Uterus (tissue), 4 donors: ENCODE measurements at places on chromosomes 5 and 9. TPM values are rescaled to one million over a fixed set of nuclear protein-coding genes. Genes with fewer than 3 reads are reported as not detected.

DNA sequence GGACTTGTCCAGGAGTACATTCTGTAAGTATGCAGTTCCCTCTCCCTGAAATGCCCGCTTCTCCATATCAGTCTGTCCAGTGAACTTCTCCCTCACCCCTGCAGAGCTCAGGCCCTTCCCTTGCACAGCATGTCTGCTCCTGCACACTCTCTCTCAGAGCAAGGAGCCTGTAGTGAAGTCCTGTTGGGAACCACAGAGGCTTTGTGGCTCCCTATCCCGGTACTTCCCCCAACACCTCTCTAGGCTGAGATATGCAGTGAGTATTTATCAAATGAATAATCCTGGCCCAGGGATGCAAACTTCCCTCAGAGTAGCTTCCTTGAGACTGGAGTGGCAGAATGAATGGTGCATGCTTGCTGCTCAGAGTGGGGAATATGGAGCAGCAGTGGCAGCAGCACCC lies 48.8 kb downstream of the POC5 start:
- DNase-seq: no peak

DNA sequence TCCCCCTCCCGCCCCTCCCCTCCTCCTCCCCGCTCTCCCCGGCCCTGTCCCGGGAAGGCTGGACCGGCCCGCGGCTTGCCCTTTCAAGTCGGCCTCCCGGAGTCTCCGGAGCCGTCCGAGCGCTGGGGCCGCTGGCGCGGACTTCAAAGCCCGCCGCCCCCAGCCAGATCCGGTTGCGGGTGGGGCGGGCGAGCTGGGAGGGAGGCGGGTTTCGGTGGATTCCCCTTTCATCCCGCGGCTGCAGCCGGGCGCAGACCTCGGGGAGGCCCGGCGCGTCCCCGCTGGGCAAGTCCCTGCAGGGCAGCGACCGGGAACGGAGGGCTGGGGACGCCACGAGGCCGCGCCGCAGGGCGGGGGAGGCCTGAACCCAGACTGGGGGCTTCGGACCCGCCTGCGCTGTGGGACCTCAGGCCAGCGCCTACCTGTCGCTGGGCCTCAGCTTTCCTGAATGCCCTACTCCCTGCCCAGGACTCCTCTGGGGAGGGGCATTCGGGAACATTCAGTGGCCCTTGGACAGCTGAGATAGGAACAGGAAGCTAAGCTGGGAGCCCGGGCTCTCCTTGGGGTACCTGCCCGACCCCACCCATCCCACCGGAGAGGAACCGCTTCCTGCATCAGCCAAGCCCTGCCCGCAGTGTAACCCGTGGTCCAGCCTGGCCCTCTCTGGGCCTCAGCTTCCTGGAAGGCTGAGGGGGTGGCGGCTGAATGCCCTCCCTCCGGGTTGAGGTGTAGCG lies 23.4 kb downstream of the C9orf50 start:
- peak; percentile 73 for DNase-seq

PCDHA3 gene
- total RNA-seq: 1.8 TPM

SSNA1 gene
- total RNA-seq: 17.1 TPM

DNA sequence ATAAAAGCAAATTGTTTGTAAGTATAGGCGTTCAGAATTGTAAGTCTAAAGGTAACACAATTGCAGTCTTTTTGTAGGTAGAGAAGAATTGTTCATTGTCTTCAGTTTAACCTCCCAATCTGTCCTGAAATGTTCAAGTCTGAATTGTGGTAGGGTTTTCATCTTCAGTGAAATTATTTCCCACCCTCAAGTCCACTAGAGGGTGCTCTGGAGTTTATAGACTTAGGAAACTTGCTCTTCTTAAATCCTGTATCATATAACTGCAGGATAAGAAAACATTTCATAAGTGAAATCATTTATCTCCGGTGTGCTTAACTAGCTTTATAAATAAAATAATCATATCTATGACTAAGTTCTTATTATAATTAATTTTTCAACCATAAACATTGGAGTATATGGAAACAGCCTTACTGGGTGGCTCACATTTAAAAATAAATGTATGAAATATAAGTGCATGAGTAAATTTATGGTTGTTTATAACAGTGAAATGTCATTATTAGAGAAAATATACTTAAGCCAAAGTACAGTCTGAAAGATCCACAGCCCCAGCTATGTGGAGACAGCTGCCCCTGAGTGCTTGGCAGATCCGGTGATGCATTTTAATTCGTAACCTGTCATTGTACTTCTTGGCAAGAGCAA lies 182.4 kb upstream of the OTULINL start:
- no peak for DNase-seq

DNA sequence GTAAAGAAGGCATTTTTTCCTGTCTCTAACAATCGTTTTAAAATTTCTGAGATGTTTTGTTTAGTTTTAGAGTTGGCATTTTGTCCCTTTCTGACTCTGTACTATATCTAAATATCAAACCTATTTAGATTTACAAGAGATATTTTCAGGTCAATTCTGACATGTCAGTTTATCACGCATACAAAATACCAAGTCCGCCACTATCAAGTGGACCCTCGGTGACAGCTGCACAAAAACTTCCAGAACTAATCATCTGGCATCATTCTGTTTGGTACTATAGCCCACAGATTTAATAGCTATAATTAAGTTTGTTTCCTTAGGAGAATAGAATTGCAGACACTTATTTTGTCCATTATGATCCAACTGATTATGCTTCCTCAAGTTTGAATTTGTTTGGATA lies 1278.2 kb downstream of the CDH12 start:
- DNase-seq: no peak

TIGD6 gene
- total RNA-seq: 1.2 TPM

CXCL14 gene
- total RNA-seq: 4.4 TPM

GRCh38 chr5:173340984-173341383 lies 12.8 kb upstream of the STC2 start:
- DNase-seq: no peak

DNA sequence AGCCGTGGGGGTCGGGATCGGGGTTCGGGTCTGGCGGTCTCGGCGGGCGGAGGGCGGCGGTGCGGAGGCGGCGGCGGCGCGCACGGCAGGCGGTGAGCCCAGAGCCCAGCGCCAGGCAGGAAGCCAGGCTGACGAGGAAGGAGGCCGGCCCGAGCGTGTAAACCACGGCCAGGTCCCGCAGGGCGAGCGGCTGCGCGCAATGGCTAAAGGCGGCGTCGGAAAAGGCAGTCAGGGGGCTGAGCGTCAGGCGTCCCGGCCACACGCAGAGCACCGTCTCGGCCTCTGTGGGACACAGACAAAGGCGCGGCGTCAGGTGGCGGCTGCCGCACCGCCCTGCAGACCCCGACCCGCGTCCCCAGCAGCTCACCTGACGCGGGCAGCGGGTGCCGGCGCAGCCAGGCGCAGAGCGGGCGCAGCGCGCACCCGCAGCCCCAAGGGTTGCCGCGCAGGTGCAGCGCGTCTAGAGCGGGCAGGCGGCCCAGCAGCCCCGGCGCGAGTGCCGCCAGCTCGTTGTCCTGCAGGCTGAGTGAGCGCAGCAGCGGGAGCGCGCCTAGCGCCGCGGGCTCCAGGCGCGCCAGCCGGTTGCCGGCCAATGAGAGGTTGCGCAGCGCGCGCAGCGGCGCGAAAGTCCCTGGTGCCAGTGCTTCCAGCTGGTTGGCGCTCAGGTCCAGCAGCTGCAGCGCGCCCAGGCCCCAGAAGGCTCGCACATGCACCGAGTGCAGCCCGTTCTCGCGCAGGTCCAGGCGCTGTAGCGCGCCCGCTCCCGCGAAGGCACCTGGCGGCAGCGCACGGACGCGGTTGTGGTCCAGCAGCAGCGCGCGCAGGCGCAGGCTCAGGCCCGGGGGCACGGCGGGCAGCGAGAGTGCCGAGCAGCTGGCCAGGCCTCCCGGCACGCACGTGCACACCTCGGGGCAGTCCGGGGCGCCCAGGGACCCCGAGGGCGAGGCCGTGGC lies 671 bp downstream of the LRRC26 start:
- no peak for DNase-seq

GRCh38 chr5:35253582-35253981 lies 23.3 kb upstream of the PRLR start:
- no peak for DNase-seq

MSX2 gene
- total RNA-seq: 0.37 TPM

DNA sequence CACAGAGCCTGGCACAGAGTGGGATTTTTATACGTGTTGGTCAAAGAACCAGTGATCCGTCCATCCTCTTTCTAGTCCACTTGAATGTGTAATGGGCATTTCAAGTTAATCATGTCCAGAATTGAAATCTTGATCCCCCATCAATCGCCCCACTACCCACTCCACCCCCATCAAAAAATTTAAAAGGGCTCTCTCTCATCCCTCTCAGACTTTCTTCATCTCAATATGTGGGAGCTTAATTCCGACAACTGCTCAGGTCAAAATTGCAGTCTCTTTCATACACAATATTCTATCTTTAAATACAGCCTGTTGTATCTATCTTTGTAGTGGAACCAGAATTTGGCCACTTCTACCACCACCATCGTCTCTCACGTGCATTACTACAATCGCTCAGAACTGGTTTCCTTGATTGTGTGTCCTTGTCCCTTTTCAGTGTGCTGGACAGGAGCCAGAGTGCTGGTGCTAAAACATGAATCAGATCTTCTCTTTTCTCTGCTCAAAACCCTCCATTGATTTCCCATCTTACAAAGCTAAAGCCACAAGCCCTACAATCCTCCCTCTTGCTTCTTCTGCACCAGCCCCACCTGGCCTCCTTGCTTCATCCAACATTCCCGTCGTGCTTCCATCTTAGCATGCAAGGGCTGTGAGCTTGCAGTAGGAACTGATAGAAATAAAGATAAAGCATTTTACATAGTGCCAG lies 786 bp upstream of the KIF3A start:
- DNase-seq: no peak

DNA sequence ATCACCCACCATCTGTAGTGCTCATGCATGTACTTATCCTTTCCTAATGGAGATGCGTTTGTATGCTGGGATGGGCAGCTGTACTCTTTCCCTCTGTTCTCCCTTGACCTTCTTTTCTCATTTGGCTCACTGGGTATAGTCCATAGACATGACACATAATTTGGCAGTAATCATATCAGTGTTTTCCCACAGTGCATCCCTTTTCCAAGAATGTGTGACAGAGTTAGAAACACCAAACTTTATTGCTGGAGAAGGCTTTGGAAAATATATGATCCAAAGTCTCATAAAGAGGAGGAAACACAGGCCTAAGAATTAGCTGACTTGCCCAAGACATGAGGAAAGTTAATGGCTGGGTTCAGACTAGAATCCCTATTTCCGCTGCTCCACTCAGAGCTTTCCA lies 1233.4 kb upstream of the DMAC1 start:
- DNase-seq: no peak

GFPT2 gene
- total RNA-seq: 72.1 TPM
